ENCODE measurements at places on chromosomes 12 and 14. TPM values are rescaled to one million over a fixed set of nuclear protein-coding genes. Genes with fewer than 3 reads are reported as not detected.

The LRTM2 gene
- total RNA-seq, result not detected

The SLCO1A2 gene
- not detected for total RNA-seq

The OR11H6 gene
- not detected for total RNA-seq

The REP15 gene
- 0.44 TPM for total RNA-seq

The OTX2 gene
- total RNA-seq, result not detected

The ADAMTS20 gene
- total RNA-seq, result not detected

Data from subcutaneous adipose tissue (tissue), 4 donors.